ENCODE measurements at places on chromosomes 3 and 15.
A peak's percentile ranks its signal among the peaks of the same experiment; 100 is the strongest.

GRCh38 chr15:37984368-37984767 is 49.9 kb downstream of the TMCO5A start:
- H3K27ac ChIP-seq, result no peak overlapping the region
- no peak for DNase-seq
- H3K4me3 ChIP-seq, result no peak overlapping the region
- peaks cover 7% of the 10 kb centered on the region for H3K36me3 ChIP-seq
- H3K27me3 ChIP-seq, result no peaks in the 10 kb centered on the region

DNA sequence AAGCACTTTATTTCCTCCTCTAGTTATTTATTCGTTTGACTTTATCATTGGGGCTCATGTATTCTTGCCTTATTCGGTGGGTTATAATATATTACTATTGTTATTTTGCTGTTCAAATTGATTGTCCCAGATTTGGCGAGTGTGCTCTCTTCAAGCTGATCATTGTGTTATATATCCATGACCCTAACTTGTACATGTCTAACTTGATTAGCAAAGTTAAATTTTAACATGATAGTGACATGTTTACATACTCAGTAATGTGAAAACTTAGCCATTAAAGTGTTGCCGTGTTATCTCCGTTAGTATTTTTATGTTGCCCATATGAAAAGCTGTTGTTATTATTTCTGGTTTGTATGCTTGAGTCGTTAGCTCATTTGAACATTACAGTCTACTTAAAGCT is 327.9 kb downstream of the PTPRG start:
- H3K4me1 ChIP-seq, result peaks cover 15% of the 10 kb centered on the region

GRCh38 chr15:39074341-39074985 is 506.4 kb upstream of the THBS1 start:
- H3K27ac ChIP-seq, result no peak overlapping the region
- no peak overlapping the region for H3K4me3 ChIP-seq
- H3K27me3 ChIP-seq, result no peaks in the 10 kb centered on the region
- no peak for DNase-seq

DNA sequence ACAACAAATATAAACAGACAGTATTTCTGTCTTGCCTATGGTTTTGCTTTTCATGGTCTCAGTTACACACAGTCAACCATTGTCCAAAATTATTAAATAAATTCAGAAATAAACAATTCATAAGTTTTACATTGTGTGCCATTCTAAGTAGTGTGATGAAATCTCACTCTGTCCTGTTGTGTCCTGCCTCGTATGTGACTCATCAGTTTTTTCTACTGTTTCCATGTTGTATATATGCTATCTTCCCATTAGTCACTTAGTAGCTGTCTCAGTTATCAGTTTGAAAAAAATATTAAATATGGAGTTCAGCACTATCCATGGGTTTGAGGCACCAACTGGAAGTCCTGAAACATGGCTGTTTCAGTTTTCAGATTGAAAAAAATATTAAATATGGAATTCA is 282.4 kb upstream of the GRM7 start:
- H3K4me1 ChIP-seq, result no peaks in the 10 kb centered on the region
- H3K36me3 ChIP-seq, result no peaks in the 10 kb centered on the region
- no peak for DNase-seq
- H3K4me3 ChIP-seq, result no peak overlapping the region

GRCh38 chr15:101676921-101677329 is 24.7 kb upstream of the TM2D3 start:
- H3K4me1 ChIP-seq, result peaks cover 23% of the 10 kb centered on the region
- peak overlapping the region; percentile 44 for H3K4me3 ChIP-seq
- H3K36me3 ChIP-seq, result peaks cover 6% of the 10 kb centered on the region
- peak overlapping the region; percentile 93 for H3K27ac ChIP-seq

- no peak for DNase-seq
- H3K27ac ChIP-seq, result no peak overlapping the region
- H3K27me3 ChIP-seq, result no peaks in the 10 kb centered on the region
- H3K4me1 ChIP-seq, result peaks cover 27% of the 10 kb centered on the region
Observed at GRCh38 chr3:15787941-15788340, 9.8 kb downstream of the ANKRD28 start.

DNA sequence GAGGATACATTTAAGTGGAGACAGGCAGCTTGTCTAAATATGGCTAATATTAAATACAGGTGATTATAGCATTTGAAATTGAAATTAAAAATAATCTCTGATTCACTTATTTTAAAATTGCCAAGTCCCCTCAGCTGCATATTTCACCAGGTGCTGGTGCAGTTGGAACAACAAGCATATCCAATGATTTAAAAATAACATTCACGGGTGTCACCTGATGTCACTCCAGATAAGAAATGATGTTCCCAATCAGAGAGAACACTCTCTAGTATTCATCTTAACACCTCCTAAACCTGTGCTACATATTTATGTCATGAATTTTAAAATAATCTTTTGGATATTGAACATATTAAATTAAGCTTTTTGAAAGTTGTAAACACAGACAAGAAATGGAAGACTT is 249.9 kb downstream of the CADM2 start:
- peaks cover 5% of the 10 kb centered on the region for H3K4me1 ChIP-seq
- H3K36me3 ChIP-seq, result no peaks in the 10 kb centered on the region
- no peak for DNase-seq
- H3K27me3 ChIP-seq, result no peaks in the 10 kb centered on the region
- no peak overlapping the region for H3K27ac ChIP-seq

GRCh38 chr15:29789871-29790270 is 32.4 kb downstream of the TJP1 start:
- peaks cover 2% of the 10 kb centered on the region for H3K27me3 ChIP-seq
- DNase-seq, result no peak
- no peak overlapping the region for H3K4me3 ChIP-seq
- H3K4me1 ChIP-seq, result peaks cover 5% of the 10 kb centered on the region

GRCh38 chr3:166013073-166013679 is 176.0 kb upstream of the BCHE start:
- no peak overlapping the region for H3K27ac ChIP-seq
- H3K4me1 ChIP-seq, result no peaks in the 10 kb centered on the region
- H3K4me3 ChIP-seq, result no peak overlapping the region
- H3K36me3 ChIP-seq, result no peaks in the 10 kb centered on the region
- H3K27me3 ChIP-seq, result no peaks in the 10 kb centered on the region
- DNase-seq, result no peak
